ENCODE measurements at places on chromosomes 1 and 21.

DNA sequence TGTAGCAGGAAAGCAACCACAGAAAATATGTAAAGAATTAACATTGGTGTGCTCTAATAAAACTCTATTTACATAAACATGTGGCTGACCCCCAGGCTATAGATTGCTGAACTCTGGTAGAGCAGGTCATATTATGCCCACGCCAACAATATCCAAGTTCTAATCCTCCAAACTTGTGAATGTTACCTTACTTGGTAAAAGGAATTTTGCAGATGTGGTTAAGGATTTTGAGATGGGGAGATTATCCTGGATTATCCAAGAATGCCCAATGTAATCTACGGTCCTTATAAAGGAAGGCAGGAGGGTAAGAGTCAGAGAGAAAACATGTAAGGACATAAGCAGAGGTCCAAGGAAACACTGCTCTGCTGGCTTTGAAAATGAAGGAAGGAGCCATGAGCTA is 201.0 kb downstream of the USH2A start:
- DNase-seq: no peak

DNA sequence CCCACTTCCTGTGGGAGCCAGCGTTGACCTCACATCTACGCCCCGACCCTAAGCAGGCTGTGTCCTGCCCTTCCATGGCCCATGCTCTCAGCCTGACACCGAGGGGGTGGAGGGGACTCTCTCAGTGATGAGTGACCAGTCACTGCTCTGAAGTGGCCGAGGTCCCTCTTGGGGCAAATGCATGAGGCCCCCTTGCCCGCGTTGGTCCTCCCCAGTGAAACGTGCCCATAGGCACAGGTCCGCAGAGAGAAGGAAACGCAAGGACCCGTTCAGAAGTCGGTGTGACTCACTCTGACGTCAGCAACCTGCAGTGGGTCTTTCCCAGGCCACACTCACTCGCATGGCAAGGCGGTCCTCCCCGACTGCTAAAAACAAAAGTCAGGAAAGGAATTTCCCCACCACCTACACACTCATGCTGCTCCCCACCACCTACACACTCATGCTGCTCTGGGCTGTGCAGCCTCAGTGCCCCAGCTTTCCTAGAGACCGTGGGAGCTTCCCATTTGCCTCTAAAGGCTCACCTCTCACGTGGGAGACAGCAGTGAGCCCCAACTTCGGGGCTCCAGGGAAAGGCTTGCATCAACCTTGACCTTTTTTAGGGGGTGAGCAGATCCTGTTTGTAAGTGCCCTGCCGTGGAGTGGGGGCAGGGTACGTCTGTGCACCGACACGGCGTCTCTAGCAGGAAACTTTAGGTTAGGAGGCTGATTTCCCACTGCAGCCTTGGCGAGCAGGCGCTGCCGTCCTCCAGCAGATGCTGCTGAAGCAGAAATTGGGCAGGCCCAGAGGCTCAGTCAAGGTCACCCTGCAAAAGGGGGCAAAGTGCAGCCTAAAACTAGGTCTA is 11.4 kb downstream of the UBASH3A start:
- no peak for DNase-seq

- DNase-seq: no peak
These were observed 203.4 kb downstream of the CRB1 start for GRCh38 chr1:197471248-197471985.

DNA sequence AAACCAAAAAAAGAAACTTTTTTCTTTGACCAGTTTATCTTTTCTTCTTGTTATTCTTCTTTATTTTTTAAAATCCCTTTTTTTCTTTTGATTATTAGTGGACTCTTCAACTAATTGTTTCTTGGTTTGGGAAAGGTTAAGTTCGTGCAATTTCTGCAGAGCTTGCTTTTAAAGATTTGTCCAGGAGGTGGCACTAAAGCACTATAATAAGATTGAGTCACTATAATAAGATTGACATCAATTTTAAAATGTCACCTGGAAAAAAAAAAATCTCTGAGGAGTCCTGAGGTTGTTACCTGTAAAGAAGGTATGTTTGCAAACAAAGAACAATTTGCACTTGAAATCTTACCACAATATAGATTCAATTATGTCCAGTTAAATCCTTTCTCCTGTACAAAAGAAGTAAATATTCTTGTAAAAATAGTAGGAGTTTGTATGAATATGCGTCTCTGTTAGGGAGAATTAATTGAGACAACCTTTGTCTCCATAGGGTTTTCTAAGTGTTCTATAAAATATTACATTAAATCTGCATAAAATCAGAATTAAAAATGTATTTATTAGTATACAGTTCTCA is 166.7 kb downstream of the ADGRL4 start:
- no peak for DNase-seq

DNA sequence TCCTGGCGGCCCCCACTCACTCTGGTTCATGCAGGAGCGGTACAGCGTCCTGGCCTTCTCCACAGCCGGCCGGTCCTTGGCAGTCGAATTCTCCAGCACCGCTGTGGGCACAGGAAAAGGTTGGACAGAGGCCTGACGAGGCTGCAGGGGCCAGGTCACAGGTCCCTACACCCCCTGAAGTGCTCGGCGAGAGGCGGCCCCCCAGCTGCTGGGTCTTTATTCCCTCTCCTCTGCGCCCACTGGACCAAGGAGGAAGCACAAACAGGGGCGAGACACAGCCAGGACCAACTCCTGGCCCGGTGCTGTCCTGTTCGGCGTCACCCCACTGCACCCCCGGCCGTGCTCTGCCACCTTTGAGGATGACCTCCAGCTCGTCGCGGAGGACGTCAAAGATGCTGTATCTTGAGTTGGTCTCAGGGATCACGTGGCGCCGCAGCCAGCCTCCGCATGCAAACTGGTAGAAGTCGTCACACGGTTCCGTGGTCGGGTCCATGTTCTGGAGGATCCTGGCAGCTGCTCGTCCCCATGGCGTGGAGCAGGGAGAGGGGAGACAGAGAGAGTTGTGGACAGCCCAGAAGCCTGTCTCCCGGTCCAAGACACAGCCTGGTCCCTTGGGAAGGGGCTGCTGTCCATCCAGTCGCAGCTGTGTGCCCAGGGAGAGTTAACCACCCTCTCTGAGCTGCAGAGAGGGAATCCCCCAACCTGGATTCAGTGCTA is 22.9 kb downstream of the PRXL2B start:
- DNase-seq: no peak

GRCh38 chr1:15153842-15154479 is 414 bp downstream of the TMEM51 start:
- peak; percentile 87 for DNase-seq

DNA sequence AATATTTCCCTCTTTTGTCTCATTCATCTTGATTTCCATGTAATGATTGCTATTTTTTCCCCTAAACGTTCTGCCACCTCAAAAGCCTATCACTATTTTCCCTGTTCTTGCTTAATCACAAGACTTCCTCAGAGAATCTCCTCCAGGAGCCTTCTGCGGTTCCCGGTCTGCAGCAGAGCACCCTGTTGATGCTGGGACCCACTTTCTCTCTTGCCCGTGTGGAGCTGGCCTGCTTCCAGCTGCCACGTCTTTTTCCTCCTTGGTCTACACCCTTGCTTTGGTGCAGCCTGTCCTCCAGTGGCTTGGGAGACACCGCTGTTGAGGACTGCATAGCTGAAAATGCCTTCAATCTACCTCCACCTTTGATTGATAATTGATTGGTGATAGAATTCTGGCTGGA is 70.0 kb upstream of the COA6 start:
- DNase-seq: no peak
